NCI-H187 (cell line): ENCODE measurements at places on chromosomes 5 and 9.

DNA sequence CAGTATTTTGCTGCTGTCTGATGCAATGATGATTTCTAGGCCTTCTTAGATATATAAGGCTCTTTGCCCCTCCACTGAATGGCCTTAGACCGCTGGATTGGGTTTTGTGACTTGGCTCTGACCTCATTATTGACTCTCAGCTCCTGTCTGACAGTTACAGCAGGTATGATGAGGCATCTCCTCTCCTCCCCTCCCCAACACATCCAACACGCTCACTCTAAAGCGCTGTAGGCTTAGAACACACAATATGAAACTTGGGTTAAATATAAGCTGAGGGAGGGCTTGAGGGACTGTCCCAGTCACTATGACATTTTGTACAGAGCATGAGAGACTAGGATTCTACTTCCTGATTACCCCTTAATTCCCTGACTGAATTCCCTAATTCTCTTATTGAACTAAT lies 18.8 kb upstream of the CER1 start:
- DNase-seq: no peak

GRCh38 chr5:64680289-64680688 lies 10.0 kb upstream of the SHISAL2B start:
- DNase-seq: no peak

DNA sequence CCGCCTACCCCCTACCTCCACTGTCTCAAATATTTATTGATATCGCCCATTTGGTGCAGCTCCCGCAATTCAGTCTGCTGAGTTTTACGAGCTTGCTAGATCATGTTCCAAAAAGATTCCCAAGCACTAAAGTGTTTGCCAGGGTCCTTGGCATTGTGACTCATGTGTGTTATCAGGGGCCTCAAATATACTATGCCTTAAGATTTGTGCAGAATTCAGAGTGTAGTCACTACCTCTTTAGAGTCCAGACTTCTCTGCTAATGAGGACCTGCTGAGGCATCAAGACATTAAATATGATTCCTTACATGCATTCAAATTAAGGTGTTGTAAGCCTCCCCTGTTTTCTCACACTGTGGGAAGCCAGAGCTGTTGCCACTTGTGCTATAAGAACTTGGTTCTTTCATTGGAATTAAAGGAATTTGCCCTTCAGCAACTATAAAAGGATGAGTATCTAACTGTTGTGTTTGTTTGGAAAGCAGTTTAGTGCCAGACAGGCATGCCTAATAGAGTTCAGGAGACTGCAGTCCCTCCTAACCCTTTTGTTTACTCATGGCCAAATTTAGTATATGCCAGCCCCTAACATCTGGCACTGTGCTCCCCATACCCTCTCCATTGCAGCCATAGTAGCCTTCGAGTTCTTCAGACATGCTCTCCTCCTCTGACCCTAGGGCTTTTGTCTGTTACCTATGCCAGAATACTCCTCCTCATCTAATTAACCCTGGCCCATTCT lies 316.4 kb downstream of the NR3C1 start:
- no peak for DNase-seq

GRCh38 chr5:31853398-31854135 lies 214.6 kb downstream of the PDZD2 start:
- DNase-seq: no peak

- peak; percentile 58 for DNase-seq
Measured at GRCh38 chr5:41636605-41637004, 126.2 kb upstream of the PLCXD3 start.

- no peak for DNase-seq
Measured at GRCh38 chr9:81517954-81518353, 171.4 kb downstream of the TLE1 start.

DNA sequence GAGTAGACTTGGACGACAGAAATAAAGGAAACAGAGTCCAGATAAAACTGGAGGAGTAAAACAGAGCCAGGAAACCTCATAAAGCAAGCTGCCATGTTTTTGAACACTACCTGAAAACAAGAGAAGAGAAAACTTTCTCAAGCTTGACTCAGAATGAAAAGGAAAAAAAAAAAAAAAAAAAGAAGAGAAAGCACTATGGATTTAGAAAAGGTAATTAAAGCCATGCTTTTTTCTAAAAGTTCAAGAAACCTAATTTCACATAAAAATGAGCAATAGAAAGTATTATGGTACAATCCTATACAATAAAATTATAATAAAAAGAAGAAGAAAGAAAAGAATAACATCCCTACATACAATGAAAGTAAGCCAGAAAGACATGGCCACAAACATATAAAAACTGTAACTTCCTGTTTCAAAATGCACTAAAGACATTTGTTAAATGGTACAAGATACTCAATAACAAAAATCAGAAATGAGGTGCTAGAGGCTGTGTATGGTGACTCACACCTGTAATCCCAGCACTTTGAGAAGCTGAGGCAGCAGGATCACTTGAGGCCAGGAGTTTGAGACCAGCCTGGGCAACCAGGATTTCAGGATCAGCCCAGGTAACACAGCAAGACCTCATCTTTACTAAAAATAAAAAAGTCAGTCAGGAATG lies 129.5 kb downstream of the SIL1 start:
- no peak for DNase-seq

DNA sequence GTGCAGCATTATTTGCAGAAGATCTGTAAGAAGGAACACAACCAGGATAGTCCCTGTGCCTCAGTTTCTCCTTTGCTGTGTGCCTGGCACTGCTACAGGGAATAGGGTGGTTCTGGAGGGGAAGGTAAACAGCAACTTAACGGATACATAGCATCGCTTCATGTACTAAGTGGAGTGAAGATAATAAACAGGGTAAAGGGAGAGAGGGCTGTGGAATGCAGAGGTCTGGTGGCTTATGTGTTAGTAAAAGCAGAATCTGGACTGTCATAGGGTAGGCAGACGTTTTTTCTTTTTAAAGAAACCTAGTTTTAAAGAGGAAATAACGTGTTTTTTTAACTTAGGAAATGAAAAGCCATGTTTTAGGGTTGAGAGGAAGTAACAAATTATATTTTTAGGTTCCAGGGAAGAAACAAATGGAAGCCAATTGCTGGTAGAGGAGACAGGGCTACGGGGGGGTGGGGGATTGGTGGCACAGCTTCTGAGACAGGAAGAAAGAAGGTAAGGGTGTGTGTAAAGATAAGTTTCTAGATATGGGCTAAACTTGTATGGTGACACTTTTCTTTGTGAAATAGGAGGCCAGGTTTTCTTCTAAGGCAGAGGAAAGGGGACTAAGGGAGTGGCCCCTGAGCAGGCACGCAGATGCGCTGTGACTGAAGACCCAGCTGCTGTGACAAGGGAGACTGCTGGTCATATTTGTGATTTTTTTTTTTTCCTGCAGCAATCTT lies 1.3 kb downstream of the GNG10 start:
- DNase-seq: no peak

DNA sequence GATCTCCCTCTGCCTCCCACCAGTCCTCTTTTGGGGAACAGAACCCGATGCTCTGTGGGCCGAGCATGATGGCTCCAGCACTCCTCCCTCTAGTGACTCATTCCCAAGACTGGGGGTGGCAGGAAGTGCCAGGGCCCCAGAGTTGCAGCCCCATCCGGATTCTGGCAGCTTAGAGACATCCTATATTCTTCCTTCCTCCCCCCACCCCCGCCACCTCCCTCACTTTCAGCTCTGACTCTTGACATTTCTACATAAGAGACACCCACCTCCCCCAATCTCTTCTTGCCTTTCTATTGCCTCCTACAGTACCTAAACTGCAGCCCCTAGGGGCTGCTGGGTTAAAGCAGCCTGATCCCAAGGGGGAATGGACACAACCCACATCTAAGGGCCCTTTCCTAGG lies 47.1 kb upstream of the MATR3 start:
- DNase-seq: no peak

DNA sequence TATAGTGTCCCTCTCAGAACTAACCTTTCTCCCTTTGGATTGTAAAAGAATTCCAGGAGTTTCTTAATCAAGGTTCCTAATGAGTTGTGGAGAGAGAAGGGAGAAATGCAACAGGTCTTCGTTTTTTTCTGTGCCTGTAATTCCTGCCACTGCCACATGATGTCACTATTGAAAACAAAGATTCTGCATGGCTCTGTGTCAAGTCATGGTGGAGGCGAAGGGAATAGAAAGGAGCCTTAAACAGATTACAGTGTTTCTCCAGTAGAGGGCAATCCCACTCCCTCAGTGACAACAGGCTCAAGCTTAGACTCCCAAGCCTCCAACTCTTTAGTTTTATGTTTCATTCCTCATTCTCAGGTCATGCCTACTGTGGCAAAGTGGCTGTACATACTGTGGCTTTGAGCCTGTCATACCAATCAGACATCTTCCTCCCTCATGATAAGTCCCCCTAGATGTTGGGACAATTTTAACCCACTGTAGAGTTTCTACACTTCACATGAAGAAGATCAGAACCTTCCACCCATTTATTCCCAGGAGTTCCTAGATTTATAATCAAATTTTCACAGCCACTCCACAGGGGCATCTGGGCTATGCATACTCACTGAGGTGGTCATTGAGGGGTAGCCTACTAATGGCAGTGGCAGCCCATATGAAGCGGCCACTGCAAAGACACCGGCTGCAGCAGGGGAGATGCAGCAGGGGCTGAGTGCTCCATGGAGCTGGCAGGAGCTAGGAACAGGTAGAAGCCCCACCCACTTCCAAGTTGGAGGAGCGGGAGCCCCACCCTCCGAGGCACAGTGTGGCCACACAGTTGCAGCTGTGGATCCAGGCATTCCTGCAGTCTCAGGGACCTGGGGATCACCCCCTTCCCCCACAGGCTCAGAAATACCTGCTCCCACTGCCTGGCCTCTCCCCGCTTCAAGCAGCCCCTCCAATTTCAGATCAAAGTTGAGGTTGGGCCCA lies 97.4 kb upstream of the TRIM32 start:
- DNase-seq: no peak

DNA sequence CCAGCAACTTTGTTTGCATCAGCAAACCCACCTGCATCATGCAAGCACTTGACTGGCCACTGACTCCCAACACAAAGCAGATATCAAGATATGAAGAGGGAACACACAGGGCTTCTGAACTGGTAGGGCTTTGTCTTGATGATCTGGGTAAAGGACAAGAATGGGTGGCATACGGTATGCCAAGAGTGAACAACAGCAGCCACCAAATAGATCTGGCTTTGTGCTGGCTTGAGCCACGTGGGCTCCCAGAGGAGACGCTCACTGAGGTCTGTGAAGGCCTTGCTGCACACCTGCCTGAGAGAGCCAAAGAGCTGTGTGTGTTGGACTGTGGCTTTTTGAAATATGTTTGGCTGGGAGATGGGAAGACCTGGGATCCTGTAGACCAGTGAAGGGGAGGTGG lies 43.5 kb downstream of the FGF1 start:
- no peak for DNase-seq

GRCh38 chr5:156093024-156093423 lies 233.9 kb upstream of the SGCD start:
- DNase-seq: no peak

DNA sequence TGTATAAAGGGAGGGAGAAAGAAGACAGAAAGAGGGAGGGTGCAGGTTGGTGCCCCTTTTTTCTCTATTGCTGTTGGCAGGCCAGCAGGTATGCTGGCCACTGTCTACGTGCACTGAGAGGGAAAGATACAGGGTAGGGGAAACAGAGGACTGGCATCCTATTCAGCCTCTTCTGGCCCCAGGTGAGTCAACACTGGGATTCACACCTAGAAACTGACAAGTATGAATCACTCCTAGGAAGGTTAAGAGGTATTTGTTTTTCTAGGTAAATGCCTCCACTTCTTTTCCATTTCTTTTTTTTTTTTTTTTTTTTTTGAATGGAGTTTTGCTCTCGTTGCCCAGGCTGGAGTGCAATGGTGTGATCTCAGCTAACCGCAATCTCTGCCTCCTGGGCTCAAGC lies 2.8 kb upstream of the UBAP1 start:
- DNase-seq: no peak
